Activated CD8-positive, alpha-beta memory T cell treated with anti-CD3 and anti-CD28 coated beads for 1 hour (primary cell): ENCODE measurements at places on chromosomes 5 and 9.

- DNase-seq, result peak; percentile 6
Measured at GRCh38 chr5:108747774-108748400, at the start of gene FER. TSS of gene FER (plus strand) at chr5:108747897. CDS start at chr5:108798183, 50,286 bp downstream.

GRCh38 chr9:134846699-134847098 lies 33.9 kb upstream of the FCN2 start:
- no peak for DNase-seq

DNA sequence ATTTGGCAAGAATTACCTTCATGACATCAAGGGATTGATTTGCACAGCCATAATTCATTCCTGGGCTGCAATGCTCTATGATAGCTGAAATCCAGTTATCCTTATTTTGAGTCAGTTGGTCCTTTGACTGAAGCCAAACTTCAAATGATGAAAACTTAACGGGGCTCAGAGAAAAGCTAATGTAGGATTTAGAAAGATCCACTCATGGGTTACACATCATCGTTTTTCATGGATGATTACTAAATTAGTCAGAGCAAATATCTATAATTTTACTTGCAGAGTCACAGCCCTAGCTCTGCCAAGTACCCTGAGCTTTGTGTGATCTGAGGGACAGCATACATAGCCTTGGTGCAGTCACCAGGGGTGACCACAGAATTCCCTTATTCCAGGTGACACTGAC lies 27.3 kb upstream of the MUSK start:
- no peak for DNase-seq

DNA sequence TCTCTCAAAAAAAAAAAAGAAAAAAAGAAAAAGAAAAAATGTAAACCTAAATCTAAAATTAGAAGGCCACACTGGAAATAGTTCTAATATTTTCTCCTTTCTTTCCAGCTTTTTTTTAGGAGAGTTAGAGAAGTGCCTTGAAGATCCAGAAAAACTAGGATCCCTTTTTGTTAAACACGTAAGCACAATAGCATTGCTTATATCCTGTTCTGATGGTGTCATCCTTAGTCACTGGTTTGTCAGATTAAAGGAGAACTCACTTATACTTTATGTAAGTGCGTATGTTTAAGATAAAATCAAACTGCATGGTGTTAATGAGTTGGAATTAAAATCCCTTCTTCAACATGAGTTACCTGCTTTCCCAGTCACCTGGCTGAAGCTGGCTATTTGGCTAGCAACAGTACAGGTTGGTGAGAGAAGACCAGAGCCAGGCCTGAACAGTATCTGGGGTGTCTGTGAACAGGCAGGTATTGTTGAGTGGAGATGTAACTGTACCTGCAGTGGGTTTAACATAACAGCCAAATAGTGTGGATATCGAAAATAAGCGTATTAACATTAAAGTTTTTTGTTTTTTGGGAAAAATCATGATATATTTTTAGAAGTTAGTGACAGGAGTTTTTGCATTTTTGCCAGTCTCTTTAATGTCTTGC lies 104.7 kb upstream of the OTULINL start:
- no peak for DNase-seq

DNA sequence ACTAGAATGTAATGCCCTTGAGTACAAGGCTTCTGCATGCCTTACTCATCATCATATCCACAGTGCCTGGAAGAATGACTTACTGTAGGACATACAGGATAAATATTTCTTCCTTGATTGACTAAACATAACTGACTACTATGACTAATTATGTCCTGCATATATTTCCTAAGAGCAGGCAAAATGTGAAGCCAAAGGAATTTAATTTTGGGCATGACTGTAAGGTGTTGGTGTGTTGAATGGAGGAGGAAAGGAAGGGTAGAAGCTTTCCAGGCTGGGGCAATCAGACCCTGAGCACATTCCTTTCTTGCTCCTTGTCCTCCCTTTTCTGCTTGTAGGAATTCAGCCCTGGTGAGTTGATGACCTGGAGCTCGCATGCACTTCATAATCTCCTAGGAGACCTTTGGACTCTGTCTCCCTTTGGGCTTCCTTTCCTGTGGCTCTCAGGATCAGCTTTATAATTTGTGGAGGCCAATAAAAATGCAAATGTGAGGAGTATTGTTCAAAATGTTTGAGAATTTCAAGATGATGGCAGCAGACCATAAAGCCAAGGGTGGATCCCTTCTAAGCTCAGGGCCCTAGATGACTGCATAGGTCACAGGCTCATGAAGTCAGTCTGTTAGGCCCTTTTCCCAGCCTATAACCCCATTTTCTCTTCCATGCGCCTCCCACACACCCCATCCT lies 174.0 kb downstream of the HMHB1 start:
- DNase-seq, result no peak

DNA sequence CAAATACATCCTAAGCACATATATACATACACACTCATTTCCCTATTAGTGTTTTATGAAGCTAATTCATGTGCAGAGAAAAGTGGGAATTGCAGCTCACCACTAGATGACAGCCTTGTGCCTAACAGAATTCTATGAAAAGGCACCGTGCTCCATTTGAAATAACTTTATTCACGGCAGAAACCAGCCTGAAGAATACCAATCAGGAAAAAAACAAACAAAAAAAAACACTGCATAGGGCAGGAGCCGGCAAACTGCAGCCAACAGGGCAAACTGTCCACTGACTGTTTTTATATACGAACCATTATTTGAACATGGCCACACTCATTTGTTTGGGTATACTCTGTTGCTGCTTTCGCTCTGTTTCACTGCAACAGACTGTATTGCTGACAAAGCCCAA lies 33.6 kb downstream of the ERMP1 start:
- no peak for DNase-seq

- DNase-seq, result no peak
Measured at GRCh38 chr5:55370291-55370925, 62.6 kb downstream of the MTREX start.

DNA sequence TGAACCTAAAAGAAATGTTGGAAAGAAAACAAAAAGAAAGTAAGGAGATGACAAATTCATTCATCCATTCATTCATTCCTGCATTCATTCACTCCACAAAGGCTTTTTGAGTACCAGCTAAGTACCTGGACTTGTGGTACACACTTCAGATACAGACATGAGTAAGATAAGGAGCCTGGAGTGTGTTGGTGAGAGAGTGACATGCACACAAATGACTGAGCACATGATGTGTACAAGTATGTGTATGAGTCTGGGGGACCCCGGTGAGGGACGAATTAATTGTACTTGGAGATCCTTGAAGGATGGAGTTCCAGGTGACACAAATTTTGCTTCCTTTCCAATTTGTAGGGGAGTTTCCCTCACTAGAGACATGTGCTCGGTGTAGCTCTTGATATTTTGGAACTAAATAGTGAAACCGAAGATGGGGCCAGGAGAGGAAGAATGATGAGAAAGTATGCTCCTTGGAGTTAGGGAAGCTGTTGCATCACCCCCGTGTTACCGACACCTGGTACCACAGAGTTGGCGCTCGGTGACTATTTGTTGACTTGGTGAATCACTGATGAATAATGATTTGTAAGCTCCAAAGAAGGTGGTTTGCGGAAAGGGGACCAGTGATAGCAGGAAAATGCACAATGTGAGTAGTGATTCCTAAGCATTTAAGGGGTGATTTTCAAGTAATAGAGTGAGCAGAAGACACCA lies 509.8 kb downstream of the CCDC171 start:
- DNase-seq, result no peak

DNA sequence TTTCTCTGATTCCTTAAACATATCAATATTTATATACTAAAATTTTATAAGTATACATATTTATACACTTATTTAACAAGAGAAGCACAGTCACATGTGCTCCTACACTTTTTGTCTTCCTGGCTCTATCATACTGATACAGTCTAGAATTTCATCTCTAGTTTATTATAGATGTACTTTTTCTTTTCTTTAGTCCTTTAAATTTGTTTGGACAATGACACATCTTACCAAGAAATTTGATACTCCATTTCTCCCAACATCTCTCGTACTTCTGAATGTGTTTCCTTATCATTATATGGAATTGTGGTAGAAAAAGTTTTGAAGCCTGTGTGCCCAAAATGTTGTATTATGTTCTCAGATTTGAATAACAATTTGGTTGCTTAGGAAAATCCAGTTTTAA lies 104.6 kb downstream of the DMRT2 start:
- no peak for DNase-seq

DNA sequence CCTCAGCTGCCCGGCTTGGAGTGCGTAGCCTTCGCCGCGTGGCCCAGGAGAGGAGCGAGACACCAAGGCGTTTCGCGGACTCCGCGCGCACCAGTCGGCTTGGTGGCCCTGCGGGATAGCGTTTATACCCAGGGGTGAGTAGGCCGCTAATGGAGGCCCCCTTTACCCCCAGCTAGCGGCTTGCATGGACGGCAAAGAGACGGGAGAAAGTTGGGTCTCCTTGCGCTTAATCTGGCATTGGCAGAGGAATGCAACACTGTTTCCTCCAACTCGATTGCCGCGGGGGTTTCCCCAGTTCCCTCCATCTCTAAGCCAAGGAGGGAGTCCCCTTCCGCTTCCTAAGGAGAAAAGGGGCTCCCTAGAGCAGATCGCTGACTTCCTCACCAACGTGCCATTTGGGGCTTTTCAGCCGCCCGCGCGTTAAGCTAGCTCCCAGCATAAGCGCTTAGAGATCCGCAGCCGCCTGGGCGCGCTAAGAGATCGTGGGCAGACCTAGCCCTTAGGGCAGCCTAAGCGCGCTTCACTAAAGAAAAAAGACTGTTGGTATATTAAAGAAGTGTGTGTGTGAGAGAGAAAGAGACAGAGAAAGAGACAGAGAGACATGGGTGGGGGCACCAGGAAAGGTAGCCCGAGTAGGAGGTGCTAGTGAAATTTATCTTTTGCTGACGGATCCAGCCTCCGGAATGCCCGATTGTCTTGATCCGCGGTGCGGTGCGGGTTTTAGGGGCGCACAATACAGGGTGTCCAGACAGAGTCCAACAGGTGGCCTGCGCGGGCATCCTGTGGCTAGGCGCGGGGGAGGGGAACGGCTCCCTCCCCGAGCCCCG lies 597.9 kb upstream of the SGCD start:
- DNase-seq, result no peak

GRCh38 chr5:142608081-142608480 lies 77.8 kb downstream of the FGF1 start:
- no peak for DNase-seq

DNA sequence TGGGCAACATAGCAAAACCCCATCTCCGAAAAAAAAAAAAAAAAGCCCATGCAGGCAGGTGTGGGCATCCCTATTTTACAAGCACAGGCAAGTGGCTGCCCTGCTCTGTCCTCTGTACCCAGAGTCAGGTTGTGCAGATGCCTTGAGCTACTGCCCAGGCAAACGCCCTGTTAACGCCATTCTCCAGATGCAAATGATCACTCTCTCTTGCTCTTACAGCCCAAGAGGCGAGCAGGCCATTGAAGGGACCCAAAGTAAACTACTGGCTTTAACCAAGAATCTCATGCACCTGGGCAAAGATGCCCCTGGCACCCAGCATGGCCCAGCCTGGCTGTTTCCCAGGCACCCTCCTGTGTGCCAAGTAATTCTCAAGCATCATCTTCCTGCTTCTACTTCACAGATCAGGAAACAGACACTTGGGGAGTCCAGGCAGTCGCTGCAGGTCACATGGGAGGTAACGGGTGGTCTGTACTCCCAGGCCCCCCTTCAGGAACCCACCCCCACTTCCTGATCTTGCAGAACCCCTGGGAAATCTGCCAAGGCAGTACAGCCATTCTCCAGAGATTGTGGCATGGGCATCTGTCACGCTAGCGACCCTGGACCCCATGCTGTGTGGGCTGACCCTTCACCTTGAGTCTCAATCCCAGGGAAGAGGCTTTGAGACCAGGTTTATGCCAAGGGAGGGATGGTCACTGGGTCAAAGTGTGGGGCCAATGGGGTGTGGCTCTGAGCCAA lies 14.2 kb downstream of the EEIG1 start:
- DNase-seq, result no peak

DNA sequence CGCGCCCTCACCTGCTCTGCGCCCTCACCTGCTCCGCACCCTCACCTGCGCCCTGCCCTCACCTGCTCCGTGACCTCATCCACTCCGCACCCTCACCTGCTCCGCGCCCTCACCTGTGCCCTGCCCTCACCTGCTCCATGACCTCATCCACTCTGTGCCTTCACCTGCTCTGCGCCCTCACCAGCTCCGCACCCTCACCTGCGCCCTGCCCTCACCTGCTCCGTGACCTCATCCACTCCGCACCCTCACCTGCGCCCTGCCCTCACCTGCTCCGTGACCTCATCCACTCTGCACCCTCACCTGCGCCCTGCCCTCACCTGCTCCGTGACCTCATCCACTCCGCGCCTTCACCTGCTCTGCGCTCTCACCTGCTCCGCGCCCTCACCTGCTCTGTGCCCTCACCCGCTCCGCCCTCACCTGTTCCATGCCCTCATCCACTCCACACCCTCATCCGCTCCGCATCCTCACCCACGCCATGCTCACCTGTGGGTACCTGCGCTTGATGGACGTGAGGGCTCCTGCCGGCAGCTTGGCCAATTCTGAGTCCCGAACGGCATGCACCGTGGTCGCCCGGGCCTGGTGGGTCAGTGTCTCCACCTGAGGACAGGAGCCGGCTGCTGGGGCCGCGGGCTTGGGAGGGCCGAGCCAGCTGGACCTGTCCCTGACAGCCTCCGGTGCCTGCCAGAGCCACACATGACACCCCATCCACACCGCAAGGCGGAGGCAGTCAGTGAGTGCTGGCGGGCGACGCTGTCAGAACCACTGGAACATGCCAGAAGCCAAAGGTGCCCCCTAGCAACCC lies 35.6 kb upstream of the NSMF start:
- DNase-seq, result no peak

DNA sequence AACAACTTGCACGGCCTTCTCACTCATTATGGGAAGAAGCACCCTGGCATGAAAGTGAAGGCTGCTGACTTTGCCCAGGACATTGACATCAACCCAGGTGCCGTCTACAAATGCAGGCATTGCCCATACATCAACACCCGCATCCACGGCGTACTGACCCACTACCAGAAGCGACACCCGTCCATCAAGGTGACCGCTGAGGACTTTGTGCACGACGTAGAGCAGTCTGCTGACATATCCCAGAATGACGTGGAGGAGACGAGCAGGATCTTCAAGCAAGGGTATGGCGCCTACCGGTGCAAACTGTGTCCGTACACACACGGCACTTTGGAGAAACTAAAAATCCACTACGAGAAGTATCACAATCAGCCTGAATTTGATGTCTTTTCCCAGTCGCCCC lies 65.4 kb downstream of the ZNF462 start:
- DNase-seq, result no peak

DNA sequence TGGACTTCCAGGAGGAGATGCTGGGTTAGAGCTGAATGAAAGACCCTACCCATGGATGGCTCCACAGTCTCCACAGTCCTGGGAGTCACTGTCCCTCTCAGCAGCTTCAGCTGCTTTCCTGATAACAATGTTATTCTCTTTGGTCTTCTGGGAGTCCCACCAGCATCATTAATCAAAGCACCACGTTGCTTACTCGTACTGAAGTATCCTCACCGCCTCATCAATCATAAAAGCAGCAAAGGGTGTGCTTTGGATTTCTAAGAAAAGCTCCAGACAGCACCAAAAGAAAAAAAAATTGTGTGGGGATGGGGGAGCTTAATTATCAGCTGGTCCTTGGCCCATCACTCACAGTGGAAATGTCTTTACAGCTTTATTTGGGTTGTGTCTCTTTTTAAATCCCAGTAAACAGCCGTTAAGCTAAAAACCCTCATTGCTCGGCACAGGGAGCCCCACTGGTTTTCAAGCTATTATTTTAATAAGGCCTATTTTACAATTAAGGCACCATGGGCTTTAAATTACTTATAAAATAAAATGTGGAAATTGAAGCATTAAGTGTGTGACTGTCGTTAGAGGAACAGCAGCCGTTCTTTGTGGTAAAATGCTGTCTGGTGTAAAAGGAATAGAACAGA lies 538.0 kb downstream of the EBF1 start:
- DNase-seq, result no peak

- DNase-seq, result no peak
Measured at GRCh38 chr5:151961557-151961956, 36.9 kb upstream of the GLRA1 start.
